Peyer's patch (tissue), 4 donors: ENCODE measurements at places on chromosomes 2 and 18. TPM values are rescaled to one million over a fixed set of nuclear protein-coding genes. Genes with fewer than 3 reads are reported as not detected.

SH3BP4 gene
- 23.9 TPM for total RNA-seq

LDLRAD4 gene
- total RNA-seq: 51.7 TPM

- peak; percentile 55 for DNase-seq
Measured at GRCh38 chr2:84458551-84459017, 496 bp downstream of the SUCLG1 start.

DNA sequence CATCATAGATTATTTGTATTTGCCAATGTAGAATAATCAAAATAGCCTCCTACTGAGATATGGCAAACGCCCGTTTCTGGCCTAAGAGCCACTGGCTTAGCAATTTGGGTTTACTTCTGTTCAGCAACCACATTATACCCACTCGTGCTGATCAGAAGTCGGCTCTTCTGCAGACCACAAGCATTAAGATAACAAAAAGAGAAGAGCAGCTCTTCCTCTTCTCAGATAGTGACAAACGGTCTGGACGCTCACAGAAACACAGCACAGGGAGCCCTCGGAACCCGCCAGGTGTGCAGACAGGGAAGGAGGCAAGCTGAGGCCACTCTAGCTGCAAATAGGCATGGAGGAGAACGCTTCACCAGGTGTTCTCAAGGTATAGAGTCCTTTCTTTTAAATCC lies 164.0 kb downstream of the HDAC4 start:
- no peak for DNase-seq

- DNase-seq: no peak
Measured at GRCh38 chr2:223418604-223419199, 183.5 kb downstream of the SCG2 start.

GRCh38 chr2:159706385-159706980 lies 5.8 kb upstream of the MARCHF7 start:
- DNase-seq: no peak

DNA sequence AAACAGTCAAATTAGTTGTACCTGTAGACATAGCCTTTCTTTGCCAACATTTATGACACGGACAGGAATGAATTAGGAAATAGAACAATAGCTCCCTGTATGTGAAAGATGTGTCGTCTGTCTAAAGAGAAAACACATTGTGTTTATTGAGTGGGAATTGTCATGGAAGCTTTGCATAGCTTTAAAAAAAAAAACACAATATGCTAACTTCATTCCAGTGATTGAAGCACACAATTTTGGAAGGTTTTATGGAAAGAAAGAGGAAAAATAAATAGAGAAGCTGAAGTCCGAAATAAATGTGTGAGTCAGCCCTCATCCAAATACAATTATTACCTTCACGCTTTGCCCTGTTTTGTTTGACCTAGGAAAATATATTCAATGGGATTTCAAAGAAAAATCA lies 1095.7 kb downstream of the TSN start:
- no peak for DNase-seq

GRCh38 chr2:119841550-119841949 lies 81.8 kb downstream of the PTPN4 start:
- DNase-seq: no peak

DNA sequence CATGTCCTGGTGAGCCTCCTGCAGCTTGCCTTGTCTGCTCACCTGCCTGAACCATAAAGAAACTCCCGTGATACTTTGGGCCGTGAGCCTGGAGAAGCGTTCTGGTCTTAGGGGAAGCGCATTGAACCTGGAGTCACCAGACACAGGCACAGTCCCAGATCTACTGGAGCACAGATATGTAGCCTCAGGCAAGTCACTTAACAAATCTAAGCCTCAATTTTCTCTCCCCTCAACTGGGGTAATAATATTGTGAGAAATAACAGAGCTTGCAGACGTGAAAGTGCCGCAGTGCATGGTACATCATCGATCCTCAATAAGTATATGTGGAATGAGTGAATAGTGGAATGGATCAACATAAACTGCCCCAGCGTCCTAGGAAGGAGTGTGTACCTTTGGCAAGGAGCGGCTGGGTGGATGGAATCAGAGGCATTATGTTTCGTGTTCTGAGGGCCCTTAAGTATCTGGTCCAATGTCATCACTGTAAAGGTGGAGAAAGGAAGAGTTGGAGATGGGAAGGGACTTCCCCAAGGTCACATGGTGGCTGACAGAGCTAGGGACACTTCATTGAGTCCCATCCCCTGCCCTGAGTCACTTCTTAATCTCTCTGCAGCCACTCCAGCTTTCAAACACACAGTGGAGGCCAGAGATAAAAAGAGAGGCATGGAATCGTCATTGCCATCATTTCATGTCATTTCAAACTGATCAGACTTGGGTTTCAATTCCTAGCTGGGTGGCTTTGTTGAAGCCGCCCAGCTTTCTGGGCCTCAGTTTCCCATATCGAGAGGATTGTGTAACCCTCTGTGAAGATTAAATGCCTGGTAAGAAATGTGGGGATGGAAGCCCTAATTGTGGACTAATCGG lies 172.4 kb downstream of the DDX1 start:
- DNase-seq: peak; percentile 18

DNA sequence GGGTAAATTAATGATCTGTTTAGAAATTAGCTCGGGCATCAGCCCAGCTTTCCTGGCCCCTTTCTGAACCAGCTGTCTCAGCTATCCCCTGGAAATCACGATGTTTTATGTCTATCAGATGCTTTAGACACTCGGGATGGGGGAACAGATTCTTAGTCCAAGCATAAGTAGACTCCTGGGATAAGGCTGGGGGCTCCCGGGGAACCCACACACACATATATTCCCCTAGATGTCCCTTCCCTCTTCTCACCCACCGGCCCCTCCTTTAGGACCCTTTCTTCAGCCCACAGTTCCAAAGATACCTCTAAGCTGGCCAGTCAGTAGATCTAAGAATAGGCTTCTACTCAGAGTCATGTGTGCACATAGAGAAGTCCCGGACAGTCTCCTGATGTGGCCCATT lies 151.5 kb upstream of the COPS8 start:
- no peak for DNase-seq

GRCh38 chr2:69616755-69617154 lies 26.8 kb downstream of the AAK1 start:
- DNase-seq: no peak

GRCh38 chr2:202494300-202495229 lies 118.4 kb downstream of the BMPR2 start:
- DNase-seq: no peak

GRCh38 chr2:45652090-45653031 lies 886 bp downstream of the PRKCE start:
- DNase-seq: peak; percentile 66
